ENCODE measurements at places on chromosomes 2 and 18.

GRCh38 chr2:207929923-207930322 lies 95.4 kb downstream of the PLEKHM3 start:
- no peak for DNase-seq

GRCh38 chr2:173596244-173596643 lies 241.6 kb downstream of the CDCA7 start:
- DNase-seq = no peak

DNA sequence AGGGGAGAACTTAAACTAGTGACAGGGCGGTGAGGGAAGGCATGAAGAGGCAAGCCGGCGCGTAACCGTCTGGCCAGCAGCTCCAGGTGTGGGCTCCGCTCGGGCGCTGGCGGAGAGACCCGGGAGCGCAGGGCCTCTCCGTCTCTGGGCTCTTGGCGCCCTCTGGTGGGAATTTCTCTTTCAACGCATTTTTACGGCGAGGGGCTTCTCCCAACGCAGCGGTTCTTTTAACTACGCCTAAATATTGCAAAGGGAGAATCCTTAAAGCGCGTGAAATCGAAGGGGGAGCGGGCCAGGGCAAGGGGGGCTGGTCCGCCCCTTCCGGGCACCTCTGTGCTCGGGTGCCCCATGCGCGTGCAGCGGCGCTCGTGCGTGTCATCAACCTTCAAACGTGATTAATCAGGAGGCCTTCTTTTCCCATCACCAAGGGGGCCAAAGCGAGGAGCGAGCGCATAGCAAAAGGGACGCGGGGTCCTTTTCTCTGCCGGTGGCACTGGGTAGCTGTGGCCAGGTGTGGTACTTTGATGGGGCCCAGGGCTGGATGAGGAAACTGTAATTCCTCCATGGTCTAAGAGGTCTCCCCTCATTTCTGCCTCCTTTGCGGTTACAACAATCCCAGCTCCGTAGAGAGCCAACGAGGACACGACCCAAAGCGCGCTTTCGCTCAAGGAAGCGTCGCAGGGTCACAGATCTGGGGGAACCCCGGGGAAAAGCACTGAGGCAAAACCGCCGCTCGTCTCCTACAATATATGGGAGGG lies 762 bp upstream of the GAD1 start:
- peak; percentile 48 for DNase-seq

GRCh38 chr2:225600444-225600843 lies 200.9 kb downstream of the NYAP2 start:
- no peak for DNase-seq

- peak; percentile 37 for DNase-seq
Observed at GRCh38 chr2:227479865-227480475, 8.0 kb downstream of the AGFG1 start.

GRCh38 chr2:26892922-26893524 lies 45.1 kb downstream of the DPYSL5 start:
- no peak for DNase-seq

- peak; percentile 45 for DNase-seq
Observed at GRCh38 chr2:74585406-74586185, 31.1 kb downstream of the DOK1 start.

DNA sequence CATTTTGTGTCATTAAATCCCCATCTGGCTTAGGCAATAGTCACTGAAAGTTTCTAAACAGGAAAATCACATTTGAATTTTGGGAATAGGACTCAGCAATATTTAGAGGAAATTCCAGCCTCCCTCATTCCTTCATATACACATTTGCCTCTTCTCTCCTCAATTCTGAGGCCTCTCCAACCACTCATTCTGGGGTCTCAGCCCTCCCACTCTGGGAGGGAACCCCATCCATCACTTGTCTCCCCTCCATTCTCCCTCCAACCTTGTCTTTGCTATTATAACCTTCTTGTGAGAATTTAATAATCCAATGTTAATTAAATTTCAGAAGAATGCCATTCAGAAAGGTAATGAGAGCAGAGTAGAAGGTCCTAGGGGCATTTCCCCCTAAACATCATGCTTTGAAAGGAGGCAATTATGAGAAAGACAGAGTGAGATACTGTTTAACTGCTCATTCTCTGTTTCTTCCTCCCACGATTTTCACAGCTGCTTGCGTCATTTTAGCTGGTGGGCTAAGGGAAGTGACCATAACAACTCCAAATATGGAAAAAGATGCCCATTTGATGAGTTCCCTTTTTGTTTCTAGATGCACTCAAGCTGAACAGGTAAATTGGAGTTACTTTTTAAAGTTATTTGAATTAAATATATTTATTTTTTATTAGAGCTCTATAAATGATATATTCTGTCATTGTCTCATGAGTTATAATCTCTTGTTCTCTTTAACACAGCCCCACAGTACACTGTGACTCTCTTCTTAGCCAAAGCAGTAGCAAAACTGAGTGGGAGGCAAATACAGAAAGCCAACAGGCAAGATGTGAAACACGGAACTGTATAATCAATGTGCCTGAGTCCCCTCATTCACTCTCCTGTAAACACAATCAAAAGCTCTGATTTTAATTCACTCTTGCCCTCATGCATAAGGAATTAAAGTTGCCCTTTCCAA lies 135.1 kb downstream of the DLGAP1 start:
- no peak for DNase-seq

DNA sequence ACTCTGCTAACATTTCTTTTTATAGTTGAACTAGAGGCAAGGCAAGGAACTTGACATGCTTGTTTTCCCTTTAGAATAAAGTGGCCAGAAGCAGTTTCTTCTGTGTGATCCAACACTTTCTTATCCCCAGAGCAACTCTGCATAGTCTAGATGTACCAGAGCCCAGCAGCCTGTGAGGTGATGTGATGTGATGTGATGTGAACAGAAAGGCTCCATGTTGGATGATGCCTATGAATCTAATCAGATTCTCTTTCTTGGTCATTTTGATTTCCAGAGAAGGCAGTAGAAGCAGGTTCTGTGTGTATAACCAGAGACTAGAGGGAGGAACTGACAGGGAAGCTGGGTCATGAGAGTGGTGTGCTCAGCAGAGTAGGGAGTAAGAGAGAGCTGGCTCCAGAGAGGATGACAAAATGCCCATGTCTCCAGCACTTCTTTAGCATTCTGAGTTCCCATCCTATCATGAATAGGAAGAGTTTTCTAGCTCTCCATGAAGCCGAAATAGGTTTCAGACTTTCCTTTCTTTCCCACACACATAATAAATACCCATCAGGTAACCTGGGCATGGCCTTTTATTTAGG lies 31.0 kb upstream of the PTH2R start:
- no peak for DNase-seq

DNA sequence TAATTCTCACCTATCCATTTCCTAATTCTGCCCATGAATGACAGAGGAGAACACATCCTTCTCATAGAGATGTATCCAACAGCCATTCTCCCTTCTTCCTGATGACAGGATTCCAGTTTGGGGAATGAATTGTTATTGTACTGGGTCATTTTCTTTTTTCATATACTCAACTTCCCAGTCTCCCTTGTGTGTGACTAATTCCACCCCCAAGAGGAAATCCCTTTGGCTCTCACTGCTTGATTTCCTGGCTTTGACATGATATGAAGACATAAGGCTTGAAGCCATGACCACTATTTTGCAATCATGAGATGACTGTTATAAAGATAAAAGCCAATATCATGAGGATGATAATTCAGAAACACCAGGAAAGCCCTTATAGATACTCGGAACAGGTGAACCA lies 384.7 kb upstream of the ACVR2A start:
- DNase-seq = no peak

DNA sequence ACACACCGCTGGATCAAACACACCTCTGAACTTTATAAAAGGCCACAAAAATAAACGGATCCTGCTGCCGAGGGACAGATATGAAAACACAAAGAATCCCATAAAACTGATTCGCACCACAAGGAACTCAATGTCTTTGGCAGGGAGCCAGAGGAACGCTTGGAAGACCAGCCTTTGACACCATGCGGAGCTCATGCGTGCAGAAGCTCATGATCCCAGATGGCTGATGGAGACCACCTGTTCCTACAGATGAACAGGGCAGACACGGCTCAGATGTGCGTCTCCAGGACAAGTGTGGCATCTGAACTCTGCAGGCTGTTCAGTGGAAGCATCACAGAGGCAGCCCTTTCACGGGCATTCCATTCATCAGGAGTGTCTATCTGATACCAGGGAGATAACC lies 24.9 kb downstream of the COPS9 start:
- DNase-seq = peak; percentile 14

DNA sequence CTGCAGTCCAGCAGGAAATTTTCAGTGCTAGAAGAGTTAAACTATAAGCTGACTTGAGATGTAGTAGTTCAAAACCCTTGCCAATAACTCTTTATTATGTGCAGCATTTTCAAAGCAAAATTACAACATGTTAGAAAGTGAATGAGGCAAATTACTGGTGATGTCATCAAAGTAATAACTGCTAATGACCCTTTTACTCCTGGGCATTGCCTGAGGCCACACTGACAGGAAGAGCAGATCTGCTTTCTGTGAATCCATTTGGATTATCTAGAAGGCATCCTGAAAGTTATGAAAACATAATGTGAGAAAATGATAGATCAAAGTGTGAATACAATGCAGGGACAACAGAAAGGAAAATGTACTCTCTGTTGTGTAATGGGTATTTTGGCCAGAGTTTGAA lies 139.6 kb upstream of the TRIB2 start:
- no peak for DNase-seq

- DNase-seq = no peak
Observed at GRCh38 chr2:189522435-189523151, 58.0 kb downstream of the SLC40A1 start.

DNA sequence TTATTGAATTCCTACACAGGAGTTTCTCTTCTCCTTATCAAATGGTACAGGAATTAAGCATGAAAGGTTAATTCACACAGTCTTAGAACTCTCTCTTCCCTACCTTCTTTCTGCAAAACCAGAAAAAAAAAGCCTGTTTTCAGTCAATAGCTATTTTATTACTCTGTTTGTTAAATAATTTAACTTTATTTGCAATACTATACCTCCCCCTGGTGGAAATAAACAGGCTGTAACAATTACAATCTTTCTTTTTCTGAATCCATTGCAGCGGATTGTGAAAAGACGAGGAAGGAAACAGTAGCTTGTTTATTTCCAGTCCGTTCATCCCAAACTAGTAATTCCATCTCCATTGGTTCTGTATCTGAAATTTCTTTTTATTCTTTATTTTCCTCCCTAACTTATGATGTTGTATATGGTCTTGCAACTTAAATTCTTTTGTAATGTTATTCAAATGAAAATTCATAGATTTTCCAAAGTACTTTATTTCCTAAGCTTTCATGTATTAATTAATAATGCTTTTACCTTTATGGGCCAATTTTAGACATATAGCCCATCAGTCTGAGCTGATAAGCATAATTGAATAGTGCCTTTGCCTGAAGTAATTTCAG lies 165.2 kb downstream of the SH3BP4 start:
- DNase-seq = peak; percentile 68

GRCh38 chr2:21643180-21643579 lies 519.4 kb downstream of the TDRD15 start:
- DNase-seq = no peak

- DNase-seq = peak; percentile 57
Observed at GRCh38 chr2:215436705-215437565, 1.1 kb upstream of the FN1 start.

DNA sequence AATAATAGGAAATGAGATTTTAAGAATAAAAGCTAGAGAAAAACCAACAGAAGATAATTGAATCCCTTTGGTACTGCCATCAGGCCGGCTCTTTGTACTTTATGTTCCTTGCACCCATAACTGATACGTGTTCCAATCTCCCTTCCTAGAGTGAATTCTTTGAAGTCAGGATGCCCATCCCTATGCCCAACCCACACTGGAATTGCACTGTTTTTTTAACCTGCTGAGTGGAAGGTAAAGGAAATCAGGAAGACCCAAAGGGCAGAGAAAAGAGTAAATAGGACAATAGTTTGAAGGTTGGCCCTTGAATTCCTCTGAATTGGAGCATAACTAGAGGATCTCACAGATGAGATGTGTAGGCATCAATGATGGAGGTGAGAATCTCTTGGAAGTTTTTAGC lies 4.4 kb upstream of the ATG16L1 start:
- no peak for DNase-seq

GRCh38 chr2:57107353-57107752 lies 923.6 kb downstream of the CCDC85A start:
- DNase-seq = no peak

- DNase-seq = no peak
Observed at GRCh38 chr2:39381653-39382052, 55.4 kb downstream of the MAP4K3 start.

DNA sequence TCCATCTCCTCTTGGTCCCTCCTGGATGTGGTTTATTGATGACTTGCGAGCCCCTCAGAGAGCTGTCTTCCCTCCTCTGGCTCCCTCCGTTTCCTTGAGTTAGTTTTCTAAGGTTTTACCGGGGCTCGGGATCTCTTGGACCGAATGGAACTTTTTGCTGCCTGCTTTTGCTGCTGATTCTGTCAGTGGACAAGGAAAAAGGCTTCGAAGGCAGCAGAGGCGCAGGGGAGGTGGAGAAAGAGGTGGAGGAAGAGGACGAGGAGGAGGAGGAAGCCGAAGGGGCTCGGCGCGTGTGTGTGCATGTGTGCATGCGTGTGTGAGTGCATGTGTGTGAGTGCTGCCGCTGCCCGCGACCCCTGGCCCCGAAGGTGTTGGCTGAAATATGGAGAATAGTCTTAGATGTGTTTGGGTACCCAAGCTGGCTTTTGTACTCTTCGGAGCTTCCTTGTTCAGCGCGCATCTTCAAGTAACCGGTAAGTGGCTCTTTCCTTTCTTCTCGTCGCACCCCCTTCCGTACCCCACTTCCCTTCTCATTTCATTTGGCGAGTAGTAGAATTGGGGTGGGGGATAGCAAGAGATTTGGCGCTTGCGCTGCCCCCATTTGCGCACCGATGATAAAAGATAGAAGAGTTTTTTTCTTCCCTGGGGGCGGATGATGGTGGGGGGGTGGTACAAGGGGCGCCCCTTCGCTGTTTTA lies 557 bp downstream of the DCC start:
- no peak for DNase-seq

- DNase-seq = no peak
Observed at GRCh38 chr2:143183804-143184463, 54.7 kb downstream of the ARHGAP15 start.

DNA sequence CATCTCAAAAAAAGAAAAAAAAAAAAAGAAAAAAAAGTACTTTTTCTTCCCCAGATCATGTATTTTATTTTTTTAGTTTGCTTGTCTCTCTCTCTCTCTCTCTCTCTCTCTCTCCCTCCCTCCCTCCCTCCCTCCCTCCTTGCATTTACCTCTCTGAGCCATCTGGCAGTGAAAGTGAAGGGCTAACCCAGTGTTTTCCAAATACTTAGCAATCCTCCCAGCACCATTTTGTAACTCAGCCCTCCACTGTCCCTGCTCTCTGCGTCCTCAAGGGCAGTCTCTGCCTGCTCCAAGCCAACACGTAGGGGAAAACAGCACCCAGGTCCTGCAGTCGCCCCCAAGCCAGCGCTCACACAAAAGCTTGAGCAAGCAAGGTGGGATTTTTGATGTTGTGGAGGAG lies 19.6 kb upstream of the TEX44 start:
- no peak for DNase-seq

GRCh38 chr2:220767591-220768255 lies 804.4 kb downstream of the EPHA4 start:
- DNase-seq = no peak

- no peak for DNase-seq
Observed at GRCh38 chr2:203871371-203871983, 3.9 kb downstream of the CTLA4 start.

- peak; percentile 83 for DNase-seq
Observed at GRCh38 chr2:73852020-73852419, 23.3 kb downstream of the STAMBP start.
